ENCODE measurements at places on chromosomes 1 and 21.

GRCh38 chr21:15669247-15669646 is 60.5 kb upstream of the USP25 start:
- DNase-seq: no peak

DNA sequence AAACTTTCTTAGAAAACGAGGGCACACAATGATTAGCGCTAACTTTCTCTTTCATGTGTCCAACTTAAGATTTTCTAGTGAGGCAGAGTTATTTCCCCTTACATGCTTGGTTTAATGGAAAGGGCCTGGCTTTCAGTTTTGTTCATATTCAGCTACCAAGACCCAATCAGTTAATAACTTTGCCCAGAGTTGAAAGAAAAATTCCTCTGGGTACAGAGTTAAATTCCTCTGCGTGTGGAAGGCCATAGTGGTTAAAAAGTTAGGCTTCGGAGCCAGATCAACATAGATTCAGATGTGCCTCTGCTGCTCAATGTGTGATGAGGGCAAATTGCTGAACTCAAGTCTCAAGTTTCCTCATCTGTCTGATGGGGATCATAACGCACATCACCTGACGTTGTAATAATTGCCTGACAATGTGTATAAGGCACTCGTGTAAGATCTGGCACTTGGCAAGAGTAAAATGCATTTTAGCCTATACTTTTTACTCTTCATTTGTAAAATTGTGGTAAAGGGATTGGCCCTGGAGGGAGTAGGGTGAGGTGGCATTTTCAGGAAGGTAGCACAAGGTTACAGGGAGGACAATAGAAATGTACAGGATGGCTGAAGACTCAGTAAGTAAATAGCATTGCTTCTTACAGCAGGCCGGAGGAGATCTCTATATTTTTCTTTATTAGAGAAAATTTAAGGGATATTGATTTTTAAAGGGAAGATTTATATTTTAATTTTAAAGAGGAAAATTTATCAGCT is 103.4 kb downstream of the ROR1 start:
- no peak for DNase-seq

- DNase-seq: no peak
Measured at GRCh38 chr1:6396998-6397397, 3.4 kb upstream of the ACOT7 start.

DNA sequence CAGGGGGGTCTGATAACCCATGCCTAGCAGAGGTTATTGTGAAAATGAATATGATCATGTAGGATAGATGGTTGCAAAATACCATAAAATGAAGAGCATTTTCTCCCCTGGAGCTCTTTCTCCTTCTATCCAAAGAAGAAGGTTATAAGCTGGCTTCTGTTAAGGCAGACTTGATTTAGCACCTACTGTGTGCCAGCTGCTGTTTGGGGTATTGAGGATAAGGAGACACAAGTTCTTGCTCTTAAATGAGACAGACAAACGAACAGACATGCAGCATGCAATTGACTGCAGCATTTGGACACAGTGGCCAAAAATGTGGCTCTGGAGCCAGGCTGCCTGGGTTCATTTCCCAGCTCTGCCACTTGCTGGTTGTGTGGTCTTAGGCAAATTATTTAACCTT is 39.8 kb upstream of the ID3 start:
- DNase-seq: no peak

- DNase-seq: no peak
Measured at GRCh38 chr1:53025034-53025768, 36.8 kb upstream of the PODN start.

DNA sequence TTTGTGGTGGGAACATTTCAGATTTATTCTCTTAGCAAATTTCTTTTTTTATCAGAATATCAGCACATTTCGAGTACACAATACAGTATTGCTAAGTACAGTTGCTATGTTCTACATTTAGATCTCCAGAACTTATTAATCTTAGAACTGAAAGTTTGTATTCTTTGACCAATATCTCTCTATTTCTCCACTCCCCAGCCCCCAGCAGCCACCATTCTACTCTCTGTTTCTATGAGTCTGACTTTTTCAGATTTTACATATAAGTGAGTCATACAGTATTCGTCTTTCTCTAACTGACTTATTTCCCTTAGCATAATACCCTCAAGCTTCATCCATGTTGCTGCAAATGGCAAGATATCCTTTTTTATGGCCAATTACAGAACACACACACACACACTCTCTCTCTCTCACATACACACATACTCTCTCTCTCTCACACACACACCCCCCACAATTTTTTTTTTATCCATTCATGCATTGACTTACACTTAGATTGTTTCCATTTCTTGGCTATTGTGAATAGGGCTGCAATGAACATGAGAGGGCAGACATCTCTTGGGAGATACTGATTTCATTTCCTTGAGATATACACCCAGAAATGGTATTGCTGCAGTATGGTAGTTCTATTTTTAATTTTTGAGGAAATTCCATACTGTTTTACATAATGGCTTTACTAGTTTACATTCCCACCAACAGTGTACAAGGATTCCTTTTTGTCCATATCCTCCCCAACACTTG is 15.7 kb downstream of the RPTN start:
- no peak for DNase-seq

DNA sequence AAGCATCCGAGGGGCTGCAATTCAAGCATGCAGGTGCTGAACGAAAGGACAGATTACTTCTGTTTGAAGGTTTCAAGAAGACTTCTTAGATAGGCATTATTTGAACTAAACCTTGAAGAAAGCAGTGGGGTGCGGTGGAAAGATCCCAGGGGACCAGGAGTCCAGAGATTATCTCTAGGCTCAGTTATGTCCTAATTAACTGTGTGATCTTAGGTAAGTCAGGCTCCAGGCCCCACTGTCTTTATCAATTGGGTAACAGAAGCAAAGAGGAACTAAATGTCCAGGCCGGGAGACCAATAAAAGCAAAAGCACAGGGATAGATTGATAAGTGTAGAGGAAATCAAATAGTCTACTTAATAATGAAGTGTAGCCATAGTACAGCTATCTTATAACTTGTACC is 72.9 kb upstream of the CDC42BPA start:
- no peak for DNase-seq

DNA sequence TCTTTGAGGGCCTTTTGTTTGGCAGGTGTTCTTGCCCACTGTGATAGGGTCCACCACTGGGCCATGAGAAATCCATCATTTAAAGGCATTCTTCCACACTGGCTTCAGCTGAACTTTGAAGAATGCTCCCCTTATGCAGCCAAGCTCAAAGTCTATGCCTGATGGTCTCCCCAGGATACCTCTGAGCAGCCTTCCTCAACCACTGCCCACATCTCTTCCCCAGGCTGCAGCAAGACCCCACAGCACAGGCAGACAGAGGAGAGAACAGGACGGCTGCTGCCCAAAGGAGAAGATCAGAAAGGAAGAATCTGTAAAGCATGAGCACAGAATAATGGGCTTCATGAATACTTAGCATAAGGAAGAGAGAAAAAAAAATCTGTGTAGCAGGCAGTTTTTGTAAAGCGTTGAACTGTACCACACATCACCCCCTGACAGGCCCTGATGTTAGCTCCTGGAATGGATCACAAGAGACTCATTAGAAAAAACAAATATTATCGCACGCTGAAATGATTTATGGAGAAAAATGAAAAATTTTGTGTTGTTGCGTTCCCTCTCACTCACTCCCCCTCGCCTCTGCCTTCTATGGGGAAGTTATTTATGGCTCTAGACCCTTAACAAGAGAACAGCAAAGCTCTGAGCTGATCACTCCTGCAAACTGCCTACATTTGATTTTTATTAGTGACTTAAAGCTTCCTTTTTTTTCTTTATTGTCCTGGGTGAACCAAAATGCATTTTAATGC is 134.1 kb downstream of the TMEM53 start:
- DNase-seq: no peak

- peak; percentile 98 for DNase-seq
Measured at GRCh38 chr1:78101514-78101913, 55.7 kb downstream of the GIPC2 start.

DNA sequence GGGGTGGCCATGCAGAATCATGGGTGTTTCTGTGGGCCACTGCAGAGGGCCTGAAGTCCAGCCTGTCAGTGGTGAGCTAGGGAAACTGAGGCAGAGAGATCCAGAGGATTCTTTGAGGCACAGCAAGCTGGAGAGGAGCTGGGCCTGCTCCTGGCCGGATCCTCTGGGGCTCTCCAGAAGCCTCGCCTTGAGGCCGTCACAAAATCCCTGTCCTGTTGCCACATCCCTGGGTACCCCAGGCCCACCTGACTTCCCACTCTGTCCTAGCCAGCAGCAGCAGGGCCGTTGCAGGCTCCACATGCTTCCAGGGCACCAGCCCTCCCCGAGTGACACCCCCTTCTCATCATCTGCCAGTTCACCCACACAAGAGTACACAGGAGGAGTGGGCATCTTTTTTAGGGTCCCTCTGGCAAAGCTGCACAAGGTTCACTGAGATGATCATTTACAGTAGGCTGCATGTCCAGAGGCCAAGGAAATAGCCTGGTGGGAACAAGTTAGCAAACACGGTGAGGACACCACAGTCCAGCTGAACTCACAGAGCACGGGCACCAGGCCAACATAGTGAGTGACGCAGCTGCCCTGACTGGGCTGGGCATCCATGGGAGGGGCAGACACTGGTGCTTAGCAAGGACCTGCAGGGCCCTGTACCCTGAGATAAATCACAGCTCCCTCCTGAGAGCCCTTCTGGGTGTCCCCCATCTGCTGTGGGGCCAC is 25.1 kb upstream of the TSPEAR start:
- DNase-seq: no peak

GRCh38 chr1:212113706-212114105 is 78.2 kb downstream of the DTL start:
- DNase-seq: no peak

All from HS-27A (cell line).